ENCODE measurements at places on chromosomes 16 and 17. TPM values are rescaled to one million over a fixed set of nuclear protein-coding genes. Genes with fewer than 3 reads are reported as not detected.

The CDH3 gene
- 2.3 TPM for total RNA-seq

GRCh38 chr17:75317671-75318070, 28.4 kb upstream of the SLC25A19 start:
- no peak overlapping the region for H3K4me3 ChIP-seq
- no peaks in the 10 kb centered on the region for H3K27me3 ChIP-seq

GRCh38 chr17:41420134-41420533, 4.3 kb downstream of the KRT37 start:
- H3K36me3 ChIP-seq = no peaks in the 10 kb centered on the region
- peaks cover 7% of the 10 kb centered on the region for H3K27me3 ChIP-seq
- H3K4me3 ChIP-seq = no peak overlapping the region
- H3K27ac ChIP-seq = no peak overlapping the region

- peak overlapping the region; percentile 64 for H3K27ac ChIP-seq
- no peaks in the 10 kb centered on the region for H3K27me3 ChIP-seq
- no peak for DNase-seq
Measured at GRCh38 chr16:11896486-11897176, 19.1 kb downstream of the GSPT1 start.

- H3K36me3 ChIP-seq = no peaks in the 10 kb centered on the region
- DNase-seq = no peak
- H3K27me3 ChIP-seq = no peaks in the 10 kb centered on the region
- H3K4me3 ChIP-seq = no peak overlapping the region
Measured at GRCh38 chr16:5601957-5602356, 504.4 kb upstream of the EEF2KMT start.

DNA sequence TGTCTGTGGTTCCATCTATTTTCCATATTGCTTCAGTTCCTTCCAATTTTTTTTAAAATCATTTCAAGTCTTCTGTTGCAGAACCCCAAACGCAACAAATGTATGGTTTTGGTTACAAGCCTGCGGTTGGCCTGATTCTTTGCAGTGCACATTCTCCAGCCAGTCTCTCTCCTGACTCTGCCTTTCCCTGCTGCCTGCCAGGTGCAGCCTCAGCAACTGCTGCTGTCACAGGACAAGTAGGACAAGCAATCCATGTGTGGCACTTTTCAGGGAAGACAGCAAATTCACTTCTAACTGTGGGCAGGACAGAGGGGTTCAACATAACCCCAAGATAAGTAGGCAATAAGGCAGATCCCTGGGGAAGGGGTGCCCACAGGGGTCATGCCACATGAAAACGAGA, 24.2 kb downstream of the EMP2 start:
- H3K27ac ChIP-seq = no peak overlapping the region
- H3K27me3 ChIP-seq = peaks cover 15% of the 10 kb centered on the region
- H3K4me3 ChIP-seq = no peak overlapping the region
- DNase-seq = no peak
- peaks cover 13% of the 10 kb centered on the region for H3K4me1 ChIP-seq
- H3K36me3 ChIP-seq = no peaks in the 10 kb centered on the region

DNA sequence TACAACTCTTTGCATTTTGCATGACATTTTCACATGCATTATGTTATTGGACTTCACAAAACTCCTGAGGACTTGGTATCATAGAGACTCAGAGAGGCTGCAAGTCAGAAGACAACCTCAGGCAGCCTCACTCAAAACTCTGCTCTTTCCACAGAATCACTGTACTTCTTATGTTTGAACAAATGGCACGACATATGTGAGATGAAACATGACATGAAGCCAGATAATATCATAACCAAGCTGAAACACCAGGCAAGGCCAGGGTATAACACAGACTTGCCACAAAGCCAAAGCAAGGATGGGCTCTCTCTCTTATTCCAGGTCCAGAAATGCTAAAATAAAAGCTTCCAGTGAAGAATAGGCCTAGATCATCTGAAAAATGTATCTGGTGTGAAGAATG, 425.8 kb upstream of the CDH5 start:
- no peak overlapping the region for H3K4me3 ChIP-seq
- H3K27ac ChIP-seq = no peak overlapping the region
- DNase-seq = no peak
- H3K4me1 ChIP-seq = no peaks in the 10 kb centered on the region
- no peaks in the 10 kb centered on the region for H3K36me3 ChIP-seq
- peaks cover 16% of the 10 kb centered on the region for H3K27me3 ChIP-seq

The ABHD15 gene
- total RNA-seq = 12.6 TPM

The TEDC2 gene
- total RNA-seq = 39.0 TPM

GRCh38 chr16:47043970-47044684, 70.7 kb upstream of the DNAJA2 start:
- peaks cover 18% of the 10 kb centered on the region for H3K4me1 ChIP-seq
- H3K27me3 ChIP-seq = peaks cover 32% of the 10 kb centered on the region
- no peak overlapping the region for H3K4me3 ChIP-seq
- H3K27ac ChIP-seq = no peak overlapping the region
- no peak for DNase-seq

The SYCE1L gene
- 5.3 TPM for total RNA-seq
